ENCODE measurements at places on chromosomes 16 and 17.
A peak's percentile ranks its signal among the peaks of the same experiment; 100 is the strongest.

GRCh38 chr17:43550754-43551153, 4.6 kb upstream of the ETV4 start:
- DNase-seq, result no peak
- H3K36me3 ChIP-seq, result no peaks in the 10 kb centered on the region
- H3K4me1 ChIP-seq, result peaks cover 13% of the 10 kb centered on the region
- peaks cover 78% of the 10 kb centered on the region for H3K27me3 ChIP-seq
- H3K4me3 ChIP-seq, result no peak overlapping the region
- no peak overlapping the region for H3K27ac ChIP-seq

GRCh38 chr17:58564243-58564642, 49.8 kb upstream of the MTMR4 start:
- H3K27me3 ChIP-seq, result peaks cover 16% of the 10 kb centered on the region
- no peak overlapping the region for H3K27ac ChIP-seq
- DNase-seq, result no peak
- H3K4me3 ChIP-seq, result no peak overlapping the region
- H3K4me1 ChIP-seq, result no peaks in the 10 kb centered on the region
- H3K36me3 ChIP-seq, result no peaks in the 10 kb centered on the region

DNA sequence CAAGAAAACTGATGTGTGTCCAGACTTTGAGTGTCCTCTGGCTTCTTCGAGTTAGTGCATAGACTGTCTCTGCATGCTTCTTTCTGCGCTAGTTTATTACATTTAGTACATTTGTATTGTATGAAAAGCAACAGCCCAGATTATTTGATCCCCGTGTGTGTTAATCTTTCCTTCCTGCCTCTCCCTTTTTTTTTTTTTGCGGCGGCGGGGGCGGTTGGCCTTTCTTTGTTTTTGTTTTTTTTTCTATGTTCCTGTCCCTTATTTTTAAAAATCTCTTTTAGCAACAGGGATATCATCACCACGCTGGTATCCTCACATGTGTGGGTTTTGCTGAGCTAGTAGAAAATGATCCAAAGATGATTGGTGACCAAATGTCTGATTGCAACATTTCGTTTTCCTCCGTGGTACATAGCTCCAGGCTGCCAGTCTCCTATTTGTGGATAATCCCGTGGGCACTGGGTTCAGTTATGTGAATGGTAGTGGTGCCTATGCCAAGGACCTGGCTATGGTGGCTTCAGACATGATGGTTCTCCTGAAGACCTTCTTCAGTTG, 9.4 kb downstream of the SCPEP1 start:
- H3K4me3 ChIP-seq, result no peak overlapping the region
- H3K36me3 ChIP-seq, result peaks cover 1% of the 10 kb centered on the region
- H3K27ac ChIP-seq, result no peak overlapping the region
- DNase-seq, result no peak
- no peaks in the 10 kb centered on the region for H3K4me1 ChIP-seq

GRCh38 chr17:43611230-43611969, 50.3 kb downstream of the MEOX1 start:
- peaks cover 26% of the 10 kb centered on the region for H3K27me3 ChIP-seq
- no peak for DNase-seq
- no peak overlapping the region for H3K27ac ChIP-seq
- H3K4me3 ChIP-seq, result no peak overlapping the region
- H3K4me1 ChIP-seq, result no peaks in the 10 kb centered on the region
- no peaks in the 10 kb centered on the region for H3K36me3 ChIP-seq

- no peaks in the 10 kb centered on the region for H3K27me3 ChIP-seq
- peaks cover under 1% of the 10 kb centered on the region for H3K36me3 ChIP-seq
- peaks cover 31% of the 10 kb centered on the region for H3K4me1 ChIP-seq
- H3K4me3 ChIP-seq, result no peak overlapping the region
- no peak for DNase-seq
- H3K27ac ChIP-seq, result peak overlapping the region; percentile 84
Measured at GRCh38 chr16:78748220-78748929, 648.9 kb downstream of the WWOX start.

- no peak for DNase-seq
Measured at GRCh38 chr16:49458243-49458642, 84.6 kb downstream of the C16orf78 start.
